ENCODE measurements at places on chromosomes 4 and X.
A peak's percentile ranks its signal among the peaks of the same experiment; 100 is the strongest.

- peak; percentile 20 for DNase-seq
Observed at GRCh38 chr4:61995717-61996340, 795.7 kb downstream of the ADGRL3 start.

DNA sequence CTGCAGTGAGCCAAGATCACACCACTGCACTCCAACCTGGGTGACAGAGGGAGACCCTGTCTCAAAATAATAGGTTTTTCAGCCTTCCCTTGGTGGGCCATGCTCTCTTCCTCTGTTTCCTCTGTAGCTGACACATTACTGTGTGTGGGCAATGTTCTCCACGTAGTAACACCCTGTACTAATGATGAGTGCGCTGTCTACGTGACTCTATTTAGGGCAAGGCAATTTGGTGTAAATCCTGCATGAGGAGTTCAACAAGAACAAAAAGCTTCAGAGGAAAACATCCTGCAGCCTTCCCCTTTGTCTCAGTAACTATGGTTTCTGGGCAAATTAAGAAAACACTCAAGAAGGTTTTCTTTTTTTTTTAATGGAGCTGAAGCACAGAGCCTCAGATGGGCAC, 24.4 kb upstream of the JAKMIP1 start:
- DNase-seq, result no peak

DNA sequence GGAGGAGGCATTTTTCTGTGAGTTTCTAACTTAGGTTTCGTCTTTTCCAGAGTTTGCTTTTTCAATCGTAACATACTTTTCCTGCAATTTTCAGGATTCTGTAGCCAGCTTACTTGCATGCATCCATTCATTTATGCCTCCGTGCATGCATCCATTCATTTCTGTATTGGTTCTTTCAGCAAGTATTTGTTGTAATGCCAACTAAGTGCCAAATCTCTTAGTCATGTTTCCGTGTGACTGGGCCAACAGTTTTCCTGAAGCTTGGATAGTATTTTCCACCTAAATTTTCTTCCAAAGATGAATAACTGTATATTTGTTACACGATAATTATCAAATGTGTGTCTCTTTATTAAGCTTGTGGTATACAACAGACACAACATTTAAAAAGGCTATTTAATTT, 41.5 kb downstream of the CBLL2 start:
- DNase-seq, result no peak

DNA sequence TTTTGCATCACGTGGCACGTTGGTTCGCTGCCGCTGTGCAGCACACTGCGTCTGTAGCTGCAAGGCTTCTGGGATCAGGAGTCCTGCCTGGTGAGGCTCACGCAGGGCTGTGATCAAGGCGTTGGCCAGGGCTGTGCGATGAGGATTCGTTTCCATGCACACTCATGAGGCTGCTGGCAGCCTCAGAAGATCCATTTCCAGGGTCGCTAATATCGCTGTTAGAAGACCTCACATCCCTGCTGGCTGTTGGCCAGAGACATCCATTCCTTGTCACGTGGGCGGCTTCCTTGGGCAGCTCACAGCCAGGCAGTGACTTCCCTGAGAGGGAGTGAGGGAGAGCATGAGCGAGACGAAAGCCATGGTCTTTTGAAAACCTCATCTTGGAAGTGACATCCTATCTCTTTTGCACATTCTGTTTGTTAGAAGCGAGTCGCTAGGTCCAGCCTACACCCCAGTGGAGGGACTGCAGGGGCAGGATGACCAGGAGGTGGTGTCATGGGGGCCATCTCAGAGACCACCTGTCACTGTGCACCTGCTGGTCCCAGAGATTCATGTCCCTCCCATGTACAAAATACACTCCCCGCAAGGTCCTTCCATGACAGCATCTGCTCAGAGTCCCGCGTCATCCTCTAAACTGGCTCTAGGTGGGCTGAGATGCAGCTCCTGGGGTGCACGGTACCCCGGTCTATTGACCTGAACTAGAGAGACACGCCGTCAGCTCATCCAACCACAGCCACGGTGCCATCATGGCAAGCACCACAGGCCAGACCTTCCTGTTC, 12.2 kb downstream of the RGS12 start:
- peak; percentile 64 for DNase-seq

DNA sequence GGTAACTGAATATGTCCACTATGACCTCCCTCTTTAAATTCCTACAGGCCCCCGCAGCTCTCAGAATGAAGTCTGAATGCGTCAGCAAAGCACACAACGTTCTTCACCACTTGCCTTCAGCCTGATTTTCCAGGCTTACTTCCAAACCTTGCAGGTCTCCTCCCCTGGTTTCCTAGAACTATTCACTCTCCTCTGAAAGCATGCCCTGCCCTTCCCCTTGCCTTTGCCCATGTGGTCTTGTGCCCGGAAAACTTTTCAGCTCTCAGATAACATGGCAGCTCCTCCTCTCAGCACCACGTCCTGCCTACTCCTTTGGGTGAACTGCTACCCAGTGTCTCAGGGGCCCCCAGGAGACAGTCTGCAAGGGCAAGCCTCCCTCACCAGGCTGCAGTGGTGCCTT, 268.5 kb upstream of the LDB2 start:
- DNase-seq, result no peak

- DNase-seq, result peak; percentile 47
Observed at GRCh38 chr4:5524446-5525299, 183.7 kb downstream of the EVC2 start.

- no peak for DNase-seq
Observed at GRCh38 chr4:147605499-147605898, 11.7 kb upstream of the TMEM184C start.

DNA sequence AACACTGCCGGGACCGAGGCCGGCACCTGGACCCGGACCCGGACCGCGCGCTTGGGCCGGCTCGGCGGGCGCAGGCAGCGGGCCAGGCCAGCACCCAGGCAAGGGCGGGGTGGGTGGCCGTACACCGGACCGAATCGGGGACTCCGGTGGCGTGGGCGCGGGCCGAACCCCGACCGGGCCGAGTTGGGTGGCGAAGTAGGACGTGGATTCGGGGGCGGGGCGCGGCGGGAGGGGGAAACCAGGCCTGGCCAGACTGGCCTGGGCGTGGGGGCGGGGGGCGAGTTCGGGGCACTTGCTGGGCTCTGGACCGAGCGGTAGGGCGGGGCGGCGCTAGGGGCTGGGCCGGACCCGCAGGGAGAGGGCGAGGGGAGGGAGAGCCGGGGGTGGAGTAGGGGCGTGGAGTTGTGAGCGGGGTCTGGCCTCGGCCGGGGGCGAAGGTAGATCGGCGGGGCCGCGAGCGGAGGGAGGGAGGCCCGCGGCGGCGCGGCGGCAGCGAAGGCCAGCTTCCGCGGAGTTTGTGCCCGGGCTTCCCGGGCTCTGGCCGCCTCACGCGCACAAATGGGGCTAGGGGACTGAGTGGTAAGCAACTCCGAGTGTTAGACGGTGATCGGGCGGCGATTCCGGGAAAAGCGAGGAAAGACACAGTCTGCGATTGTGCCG, 1.8 kb upstream of the BCORL1 start:
- no peak for DNase-seq

GRCh38 chrX:45889471-45889870, 655.8 kb downstream of the ZNF674 start:
- DNase-seq, result no peak

- DNase-seq, result no peak
Observed at GRCh38 chrX:32155044-32155638, 1056.2 kb downstream of the DMD start.

GRCh38 chr4:1723131-1723801, 1.9 kb downstream of the TACC3 start:
- DNase-seq, result no peak

DNA sequence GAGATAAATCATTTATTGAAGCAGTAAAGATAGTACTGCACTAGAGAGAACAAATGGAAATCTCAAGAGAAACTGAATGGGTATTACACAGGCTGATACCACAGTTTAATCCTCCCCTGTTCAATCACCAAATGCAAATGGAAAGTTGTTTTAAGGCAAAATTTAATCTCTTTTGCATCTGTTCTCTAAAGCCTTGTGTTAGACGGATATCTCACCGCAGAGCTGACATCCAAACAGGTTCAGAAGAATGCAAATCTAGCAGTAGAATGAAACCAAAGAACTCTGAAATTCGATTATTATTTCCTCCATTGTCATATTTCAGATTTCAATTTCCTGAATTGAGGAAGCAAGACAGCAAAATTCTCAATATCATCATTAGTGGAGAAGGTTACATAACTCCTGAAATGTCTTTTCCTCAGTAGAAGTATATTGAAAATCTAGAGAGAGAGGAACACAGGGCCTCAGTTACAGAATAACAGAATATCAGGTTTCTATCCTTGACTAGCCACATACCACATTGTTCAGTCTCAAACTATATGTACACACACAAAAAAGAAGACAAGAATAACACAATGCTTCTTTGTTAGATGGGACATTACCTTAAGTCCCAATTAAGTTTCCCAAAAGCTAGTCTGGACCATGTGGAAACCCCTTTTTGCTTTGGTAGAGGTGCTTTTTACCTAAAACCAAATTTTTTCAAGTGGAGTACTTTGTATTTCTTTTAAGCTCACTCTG, 94.1 kb upstream of the BANK1 start:
- no peak for DNase-seq

GRCh38 chr4:153553819-153554170, 87.6 kb downstream of the TMEM131L start:
- DNase-seq, result no peak

DNA sequence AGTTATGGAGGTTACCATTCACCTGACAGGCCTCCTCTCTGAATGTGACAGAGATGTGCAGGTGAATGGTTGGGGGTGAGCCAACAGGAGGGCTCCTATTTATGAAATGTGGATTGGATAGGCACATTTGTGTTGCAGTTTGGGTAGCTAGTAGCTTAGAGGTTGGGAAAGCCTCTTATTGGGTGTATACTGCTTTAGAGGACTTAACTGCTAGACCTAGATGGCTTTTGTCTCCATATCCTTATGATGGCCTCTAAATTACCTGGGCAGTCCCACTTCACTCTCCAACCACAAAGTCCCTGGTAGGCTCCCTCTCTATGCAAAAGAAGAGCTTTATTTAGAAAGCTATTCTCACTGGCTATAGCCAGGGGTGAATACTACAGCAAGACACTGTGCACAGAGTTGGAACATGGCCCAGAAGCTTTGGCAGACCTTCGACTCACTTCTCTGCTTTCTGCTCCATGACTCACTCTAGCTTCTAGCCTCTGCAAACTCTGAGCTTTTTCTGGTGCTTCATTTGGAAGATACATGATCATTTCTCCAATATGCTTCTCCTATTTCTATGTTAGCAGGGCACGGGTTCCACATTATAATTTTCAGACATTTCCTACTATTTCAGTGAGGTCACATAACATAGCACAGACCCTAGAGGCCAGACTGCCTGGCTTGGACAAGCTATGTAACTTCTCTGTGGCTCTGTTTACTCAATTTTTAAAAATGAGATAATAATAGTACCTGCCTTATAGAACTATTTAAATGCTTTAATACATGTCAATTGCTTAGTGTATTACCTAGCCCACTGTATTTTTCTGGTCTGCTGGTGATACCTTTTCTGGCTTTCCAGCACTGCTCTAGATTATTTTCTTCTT, 6.0 kb upstream of the VGLL1 start:
- DNase-seq, result peak; percentile 48

GRCh38 chrX:4550018-4550417, 836.6 kb upstream of the PRKX start:
- no peak for DNase-seq

All from renal pelvis (tissue), 12 donors.